Stimulated activated CD8-positive, alpha-beta memory T cell treated with anti-CD3 and anti-CD28 coated beads, Interleukin-4, amount 100 ng/mL, for 48 hours (primary cell): ENCODE measurements at places on chromosomes 7 and 10.

GRCh38 chr10:118272149-118272721 lies 69.9 kb downstream of the FAM204A start:
- no peak for DNase-seq

GRCh38 chr7:8418629-8419245 lies 14.7 kb upstream of the NXPH1 start:
- peak; percentile 60 for DNase-seq

- no peak for DNase-seq
Observed at GRCh38 chr7:116340201-116340847, 130.0 kb downstream of the TES start.

DNA sequence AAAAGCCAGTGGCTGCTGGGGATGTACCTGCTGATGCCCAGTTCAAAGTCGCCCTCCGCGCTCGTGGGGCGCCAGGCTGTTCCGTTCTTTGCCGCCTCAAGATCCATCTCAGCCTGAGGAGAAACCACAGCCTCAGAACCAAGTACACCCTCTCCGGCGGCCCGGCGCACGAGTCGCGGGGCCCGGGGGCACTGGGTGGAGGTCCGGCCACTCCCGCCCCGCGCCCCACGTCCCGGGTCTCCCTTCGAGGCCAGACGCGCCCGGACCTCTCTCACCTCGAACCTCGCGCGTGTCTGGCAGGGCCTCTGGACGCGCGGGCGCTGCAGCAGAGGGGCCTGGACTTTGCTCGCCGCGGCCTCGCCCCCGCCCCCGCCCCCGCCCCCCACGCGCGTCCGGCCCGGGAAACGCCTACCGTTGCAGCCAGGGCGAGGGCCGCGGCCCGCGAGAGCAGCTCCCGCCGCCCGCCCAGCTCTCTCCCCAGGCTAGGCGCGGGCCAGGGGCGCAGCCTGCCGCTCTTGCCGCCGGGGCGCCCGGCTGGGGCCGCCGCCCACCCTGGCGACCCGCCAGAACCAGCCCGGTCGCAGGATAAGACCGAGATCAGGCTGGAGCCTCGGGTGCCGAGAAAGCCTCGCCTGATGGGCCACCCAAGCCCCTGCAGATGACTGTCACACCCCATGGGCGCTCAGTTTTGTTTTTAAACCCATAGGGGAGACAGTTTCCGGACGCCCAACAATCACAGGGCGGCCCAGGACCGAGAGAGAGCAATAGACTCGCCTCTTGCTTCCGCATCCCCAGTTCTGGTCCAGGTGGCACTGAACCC lies at the start of gene ABCB4:
Gene ABCB4 (minus strand): TSS at position 322 of the 820 bp plus-strand sequence. CDS start 215 bp downstream, at position 107.
- no peak for DNase-seq

DNA sequence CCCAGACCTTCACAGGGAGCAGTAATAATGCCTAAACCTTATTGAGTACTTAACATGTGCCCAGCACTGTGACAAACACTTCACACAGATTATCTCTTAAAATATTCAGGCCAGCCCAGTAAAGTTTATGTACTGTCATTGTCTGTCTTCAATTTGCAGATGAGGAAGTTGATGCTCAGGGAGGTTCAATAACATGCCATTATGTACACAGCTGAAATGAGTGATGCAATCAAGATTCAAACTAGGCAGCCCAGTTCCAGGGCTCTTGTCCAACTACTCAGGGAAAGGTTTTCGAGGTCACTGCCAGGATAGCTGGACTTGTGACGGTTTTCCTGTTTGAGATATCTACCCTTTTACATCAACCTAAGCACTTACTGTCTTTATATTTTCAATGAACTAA lies 56.1 kb downstream of the AUTS2 start:
- no peak for DNase-seq

DNA sequence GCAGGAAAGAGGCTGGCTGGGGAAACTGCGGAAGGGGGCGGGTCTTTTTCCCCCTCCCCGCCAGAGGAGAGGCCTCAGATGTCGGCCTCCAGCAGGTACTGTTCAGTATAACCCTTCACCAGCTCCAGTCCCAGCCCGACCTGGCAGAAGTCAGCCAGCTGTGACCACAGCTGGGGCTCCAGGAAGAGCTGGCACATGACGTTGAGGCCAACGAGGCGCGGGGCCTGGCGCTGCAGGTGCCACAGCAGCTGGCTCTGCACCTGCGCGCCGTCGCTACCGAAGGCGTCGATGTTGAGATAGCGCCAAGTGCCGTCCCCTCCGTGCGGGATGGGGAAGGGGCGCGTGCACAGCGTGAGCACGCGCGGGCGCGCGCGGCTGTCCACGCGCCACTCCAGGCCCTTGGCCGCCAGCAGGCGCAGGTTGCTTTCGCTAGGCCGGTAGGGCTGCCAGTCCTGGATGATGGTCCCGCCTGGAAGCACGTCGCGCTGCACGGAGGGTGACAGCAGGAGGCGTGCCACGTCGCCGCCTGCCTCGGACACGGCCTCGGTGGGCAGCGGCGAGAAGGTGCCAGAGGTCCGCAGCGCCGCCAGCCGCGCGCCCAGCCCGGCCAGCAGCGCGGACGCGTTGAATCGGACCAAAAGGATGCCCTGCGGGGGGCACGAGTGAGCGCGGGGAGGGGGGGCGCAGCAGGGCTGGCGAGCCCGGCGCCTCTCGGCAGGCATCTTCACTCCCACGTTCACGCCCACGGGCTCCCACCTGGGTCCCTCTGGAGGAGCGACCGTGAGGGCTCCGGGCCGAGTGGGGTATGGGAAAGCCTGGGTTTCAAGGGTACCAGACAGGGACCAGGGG lies 6.9 kb upstream of the VGF start:
- peak; percentile 29 for DNase-seq
